ENCODE measurements at places on chromosomes 1 and 21.

DNA sequence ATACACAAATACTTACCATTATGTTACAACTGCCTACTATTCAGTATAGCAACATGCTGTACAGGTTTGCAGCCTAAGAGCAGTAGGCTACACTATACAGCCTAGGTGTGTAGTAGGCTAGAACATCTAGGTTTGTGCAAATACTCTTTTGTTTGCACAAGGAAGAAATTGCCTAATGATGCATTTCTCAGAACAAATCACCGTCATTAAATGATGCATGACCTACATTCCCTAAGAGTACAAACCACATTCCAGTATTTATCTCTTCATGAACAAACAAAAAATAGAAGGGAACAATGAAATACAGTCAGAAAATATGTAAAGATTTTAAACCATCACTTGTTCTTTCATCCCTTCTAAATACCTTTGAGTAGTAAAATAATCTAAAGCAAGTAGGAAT, 109.7 kb upstream of the HP1BP3 start:
- no peak for DNase-seq

- no peak for DNase-seq
Measured at GRCh38 chr1:93253516-93253915, 73.0 kb downstream of the CCDC18 start.

- DNase-seq: no peak
Measured at GRCh38 chr1:218702775-218703174, 357.6 kb downstream of the TGFB2 start.

DNA sequence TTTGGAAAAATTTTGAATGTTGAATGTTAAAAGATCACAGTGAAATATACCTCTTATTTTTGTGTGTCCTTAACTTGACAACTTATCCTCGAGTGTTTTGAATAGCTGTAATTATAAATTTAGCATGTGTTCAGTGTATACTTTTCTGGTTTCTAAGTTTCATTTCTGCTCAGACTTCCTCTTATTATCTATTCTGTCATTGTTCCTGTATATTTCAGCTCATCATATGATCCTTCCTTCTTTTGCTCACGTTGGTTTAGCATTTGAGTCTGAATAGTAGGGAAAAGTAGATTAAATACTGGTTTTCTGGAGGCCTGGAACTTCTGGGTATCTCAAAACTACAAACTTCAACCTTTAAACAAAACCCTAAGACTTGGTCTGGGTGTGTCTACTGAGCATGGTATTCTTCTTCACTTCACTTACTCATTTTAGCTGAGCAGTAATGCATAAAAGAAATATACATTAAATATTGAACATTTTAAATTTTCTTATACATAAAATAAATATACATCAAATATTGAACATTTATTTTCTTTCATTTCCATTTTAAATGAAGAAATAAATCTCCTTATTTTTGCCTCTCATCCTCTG, 3.3 kb upstream of the ATP6V1G3 start:
- no peak for DNase-seq

DNA sequence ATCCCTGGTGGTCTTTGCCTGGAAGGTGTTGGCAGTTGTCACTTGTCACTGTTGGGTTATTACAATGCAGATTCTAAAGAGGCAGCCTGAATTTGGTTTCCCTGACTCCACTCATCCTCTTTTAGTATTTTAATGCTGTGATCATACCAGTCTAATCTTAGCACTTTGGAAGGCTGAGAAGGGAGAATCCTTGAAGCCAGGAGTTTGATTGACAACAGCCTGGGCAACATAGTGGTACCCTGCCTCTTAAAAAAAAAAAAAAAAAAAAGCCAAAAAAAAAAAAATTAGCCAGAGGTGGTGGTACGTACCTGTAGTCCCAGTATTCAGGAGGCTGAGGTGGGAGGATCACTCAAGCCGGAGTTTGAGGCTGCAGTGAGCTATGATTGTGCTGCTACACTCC, 7.7 kb downstream of the GIPC2 start:
- no peak for DNase-seq

DNA sequence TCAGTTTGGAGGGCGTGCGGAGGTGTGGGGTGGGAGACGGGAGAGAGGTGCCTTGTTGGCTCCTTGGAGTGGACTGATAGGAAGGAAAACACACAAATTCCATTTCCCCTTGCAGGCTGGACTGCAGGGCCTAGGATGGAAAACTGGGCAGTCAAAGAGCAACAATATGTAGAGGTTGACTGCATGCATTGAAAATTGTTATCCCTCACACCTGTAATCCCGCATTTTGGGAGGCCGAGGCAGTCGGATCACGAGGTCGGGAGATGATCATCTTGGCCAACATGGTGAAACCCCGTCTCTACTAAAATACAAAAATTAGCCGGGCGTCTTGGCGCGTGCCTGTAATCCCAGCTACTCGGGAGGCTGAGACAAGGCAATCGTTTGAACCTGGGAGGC, 128.2 kb downstream of the PPIAL4G start:
- DNase-seq: no peak

DNA sequence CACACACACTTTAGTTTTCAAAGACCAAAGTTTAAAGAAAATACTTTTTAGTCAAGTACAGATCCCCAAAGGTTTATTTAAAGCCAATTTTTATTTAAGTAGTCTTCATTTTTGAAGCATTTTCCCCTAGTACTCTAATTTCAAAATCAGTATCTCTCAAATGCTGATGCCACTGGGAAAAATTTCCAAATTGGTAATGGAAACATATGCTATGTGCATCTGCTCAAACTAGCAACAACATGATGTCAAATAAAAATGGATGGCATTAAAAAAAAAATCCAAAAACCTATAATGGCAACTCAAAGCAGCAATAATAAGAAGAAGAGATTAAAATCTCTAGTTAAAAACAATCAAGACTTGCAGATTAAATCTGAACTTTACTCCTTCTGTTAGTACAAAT, 58.6 kb downstream of the ZNHIT6 start:
- no peak for DNase-seq

- DNase-seq: no peak
Measured at GRCh38 chr1:231629132-231629531, 2.5 kb downstream of the DISC1 start.

- DNase-seq: no peak
Measured at GRCh38 chr1:31805318-31805717, 10.5 kb downstream of the SPOCD1 start.

DNA sequence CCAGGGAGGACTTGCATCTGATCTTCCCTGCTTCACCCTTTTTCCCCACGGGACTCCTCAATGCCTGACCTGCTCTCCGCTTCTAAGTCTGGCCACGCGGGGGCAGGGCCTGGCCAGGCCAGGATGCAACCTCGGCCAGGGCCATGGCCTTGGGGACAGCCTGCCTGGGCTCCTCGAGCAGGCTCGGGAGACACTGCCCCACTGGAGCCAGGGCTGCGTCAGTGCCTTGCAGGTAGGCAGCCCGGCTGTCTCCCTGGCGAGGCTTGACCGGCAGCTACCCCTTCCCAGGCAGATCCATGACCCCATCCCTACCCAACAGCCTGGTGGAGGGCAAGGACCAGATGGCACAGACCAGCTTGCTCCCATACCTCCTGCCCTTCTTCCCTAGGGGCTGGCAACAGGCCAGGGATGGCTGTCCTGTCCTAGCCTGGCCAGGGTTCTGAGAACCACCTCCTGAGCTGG, 2.7 kb upstream of the PRDM16 start:
- DNase-seq: no peak

GRCh38 chr21:15735409-15735808, 5.6 kb downstream of the USP25 start:
- DNase-seq: no peak

DNA sequence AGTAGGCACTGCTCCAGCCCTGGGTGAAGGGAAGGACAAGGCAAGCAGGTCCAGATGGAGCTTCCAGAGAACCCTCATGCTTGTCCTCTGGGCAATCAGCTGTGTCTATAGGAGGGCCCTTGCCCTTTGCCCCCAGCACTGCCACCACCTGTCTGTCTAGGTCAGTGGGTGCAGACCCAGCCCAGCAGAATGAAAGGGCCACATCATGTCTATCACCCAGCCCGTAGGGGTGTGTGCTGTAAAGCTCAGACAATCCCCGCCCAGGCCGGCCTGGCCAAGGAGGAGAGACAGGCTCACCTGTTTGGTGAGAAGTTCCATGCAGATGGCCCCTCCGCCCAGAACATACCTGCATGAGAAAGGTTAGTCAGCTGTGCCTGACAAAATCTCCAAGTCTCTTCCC, 7.0 kb downstream of the UBE2Q1 start:
- DNase-seq: no peak

DNA sequence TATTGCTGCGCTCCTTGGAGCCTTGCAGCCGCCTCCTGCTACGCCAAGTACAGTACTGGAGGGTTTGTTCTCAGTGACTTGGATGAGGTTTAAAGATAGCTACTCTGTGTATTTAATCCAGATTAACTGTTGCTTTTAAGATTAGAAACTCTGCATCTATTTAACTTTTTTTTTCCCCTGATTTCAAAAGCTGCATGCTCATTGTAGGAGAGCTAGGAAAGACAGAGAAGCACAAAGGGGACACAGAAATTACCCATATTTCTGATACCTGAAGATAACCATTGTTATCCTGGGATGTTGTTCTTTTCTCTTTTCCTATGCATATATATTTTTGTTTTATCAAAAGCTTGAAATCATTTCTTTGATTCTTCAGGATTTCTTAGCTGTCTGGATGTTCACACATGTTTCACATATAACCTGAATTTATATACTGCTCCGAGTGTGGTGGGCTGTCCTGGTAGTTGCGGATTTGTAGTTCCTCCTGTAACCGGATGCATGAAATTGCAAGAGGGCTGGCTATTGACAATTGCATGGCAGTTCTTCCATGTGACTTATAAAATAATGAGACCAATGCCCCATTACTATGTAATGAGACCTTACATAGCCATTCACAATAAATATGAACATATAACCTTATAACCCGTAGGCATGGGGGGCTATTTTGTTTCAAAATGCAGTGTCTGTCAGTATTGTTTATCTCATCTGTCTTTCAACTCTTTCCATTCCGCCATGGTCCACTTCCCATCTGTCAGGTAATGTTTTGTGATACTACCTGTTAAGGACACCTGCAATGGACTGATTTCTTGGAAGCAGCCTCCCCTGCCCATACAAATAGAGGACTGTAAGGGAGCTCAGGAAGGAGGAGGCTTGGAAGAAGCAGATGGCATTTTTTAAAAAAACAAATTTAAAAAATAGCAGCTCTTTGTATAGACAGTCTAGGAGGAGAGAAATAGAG, 1.4 kb downstream of the RAVER2 start:
- no peak for DNase-seq

GRCh38 chr21:24895885-24896734, 711.2 kb downstream of the MRPL39 start:
- no peak for DNase-seq

DNA sequence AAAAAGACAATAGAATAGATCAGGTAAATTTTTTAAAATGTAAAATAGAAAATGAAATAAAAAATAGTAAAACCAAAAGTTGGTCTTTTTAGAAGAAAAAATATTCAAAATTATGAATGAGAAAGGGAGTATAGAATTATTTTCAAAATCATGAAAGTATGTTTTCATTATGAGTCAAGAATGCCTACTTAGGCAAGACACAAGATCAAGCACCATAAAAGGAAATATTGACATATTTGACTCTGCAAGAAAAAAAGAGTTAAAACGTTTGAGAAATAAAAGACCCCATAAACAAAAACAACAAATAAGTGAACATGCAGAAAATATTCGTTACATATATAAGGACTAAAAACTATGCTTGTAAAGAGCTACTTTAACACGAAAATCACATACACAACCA, 4.8 kb upstream of the COX20 start:
- no peak for DNase-seq

DNA sequence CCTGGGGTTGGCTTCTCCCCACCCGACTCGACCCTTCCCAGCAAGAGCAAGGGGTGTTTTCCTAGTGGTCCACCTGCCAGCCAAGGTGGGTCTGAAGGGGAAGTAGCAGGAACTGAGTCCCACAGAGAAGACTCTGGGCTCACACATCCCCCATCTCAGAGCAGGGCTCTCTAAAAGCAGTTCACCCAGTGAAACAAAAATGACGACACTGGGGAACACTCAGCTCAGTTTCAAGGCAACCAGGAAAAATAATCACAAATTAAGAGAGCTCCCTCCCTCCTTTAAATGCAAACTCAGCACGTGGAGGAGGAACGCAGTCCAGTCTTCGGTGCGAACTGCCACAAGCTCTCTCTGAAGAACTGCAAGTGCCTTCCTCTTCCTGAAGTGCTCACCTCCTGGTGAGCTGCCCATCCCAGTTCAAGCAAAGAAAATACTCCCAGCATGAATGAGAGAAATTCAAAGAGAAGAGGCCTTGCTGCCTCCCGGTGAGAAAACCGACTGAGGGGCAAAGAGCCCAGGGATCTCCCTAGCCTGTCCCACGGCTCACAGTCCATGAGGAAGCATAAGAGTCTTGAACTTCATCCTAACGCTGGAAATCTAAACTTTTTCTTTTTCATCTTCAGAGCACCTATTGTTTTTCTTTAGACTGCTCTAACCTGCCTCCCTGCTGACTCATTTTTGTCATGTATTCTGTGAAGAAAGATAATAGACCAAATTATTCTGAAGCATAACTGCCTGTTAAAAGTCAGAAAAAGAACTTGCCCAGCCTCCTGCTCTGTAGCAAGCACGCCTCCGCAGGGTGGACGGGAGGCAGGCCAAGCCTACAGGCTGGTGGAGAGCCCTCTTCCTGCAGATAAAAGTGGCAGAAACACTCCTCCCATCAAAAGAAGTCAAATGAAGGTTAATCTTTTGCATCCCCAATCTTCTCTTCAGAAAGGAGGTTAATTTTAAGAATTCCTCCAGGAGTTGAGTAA, 281.4 kb downstream of the HHIPL2 start:
- DNase-seq: no peak

DNA sequence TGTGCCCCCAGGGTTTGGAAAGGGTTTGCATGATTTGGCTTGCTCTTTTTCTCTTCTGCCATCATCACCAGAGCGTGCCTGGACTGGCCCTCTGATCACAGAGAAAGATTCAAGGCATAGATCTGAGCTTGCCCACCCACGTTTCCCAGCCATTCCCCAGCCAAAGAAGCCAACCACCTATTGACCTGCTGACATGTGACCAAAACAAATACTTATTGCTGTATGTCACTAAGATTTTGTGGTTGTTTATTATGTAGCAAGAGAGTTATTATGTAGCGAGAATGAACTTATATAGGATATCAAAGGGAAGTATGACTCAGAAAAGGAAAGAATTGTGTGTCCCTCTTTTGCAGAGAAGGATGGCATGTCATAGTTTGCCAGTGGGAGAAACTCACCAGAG, 59.9 kb downstream of the UBE2U start:
- DNase-seq: no peak

Data from stimulated activated CD8-positive, alpha-beta memory T cell treated with anti-CD3 and anti-CD28 coated beads, Interleukin-4, amount 100 ng/mL, for 1 hour (primary cell).